ENCODE measurements at places on chromosomes 7 and 10.

DNA sequence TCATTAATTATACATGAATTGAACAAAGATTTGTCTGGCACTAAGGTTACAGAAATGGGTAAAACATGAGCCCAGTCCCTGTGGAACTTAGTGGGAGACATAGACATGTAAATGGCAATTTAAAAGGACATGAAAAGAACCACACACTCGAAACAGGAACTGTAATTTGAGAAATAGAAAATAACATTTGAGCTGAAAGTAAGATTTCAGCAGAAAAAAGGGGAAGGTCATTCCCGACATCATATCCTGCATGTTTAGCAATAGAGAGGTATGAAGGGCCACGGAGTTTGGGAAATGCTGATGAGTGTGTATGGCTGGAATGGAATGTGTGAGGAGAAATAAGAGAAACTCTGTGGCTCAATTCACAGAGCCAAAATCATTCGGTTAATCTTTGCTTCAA lies 175.4 kb upstream of the AHR start:
- no peak for DNase-seq

DNA sequence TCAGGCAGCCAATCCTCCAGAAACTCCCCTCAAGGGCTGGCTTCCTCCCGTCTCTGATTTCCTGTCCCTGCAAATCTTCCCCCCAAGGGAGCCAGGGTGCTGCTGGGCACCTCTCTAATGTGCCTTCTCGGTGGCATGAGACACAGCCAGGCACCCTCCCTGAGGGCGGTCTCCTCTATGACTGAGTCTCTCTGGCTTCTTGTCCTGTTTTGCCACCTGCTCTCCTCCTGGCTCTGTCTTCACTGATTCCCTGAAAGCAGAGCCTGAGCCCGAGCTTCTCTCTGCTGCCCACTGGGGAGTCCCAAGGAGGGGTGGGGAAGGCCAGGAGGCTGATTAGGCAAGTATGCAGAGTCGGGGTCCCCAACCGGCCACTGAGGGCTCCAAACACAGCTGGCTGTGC lies 60.4 kb upstream of the INSIG1 start:
- DNase-seq, result no peak

DNA sequence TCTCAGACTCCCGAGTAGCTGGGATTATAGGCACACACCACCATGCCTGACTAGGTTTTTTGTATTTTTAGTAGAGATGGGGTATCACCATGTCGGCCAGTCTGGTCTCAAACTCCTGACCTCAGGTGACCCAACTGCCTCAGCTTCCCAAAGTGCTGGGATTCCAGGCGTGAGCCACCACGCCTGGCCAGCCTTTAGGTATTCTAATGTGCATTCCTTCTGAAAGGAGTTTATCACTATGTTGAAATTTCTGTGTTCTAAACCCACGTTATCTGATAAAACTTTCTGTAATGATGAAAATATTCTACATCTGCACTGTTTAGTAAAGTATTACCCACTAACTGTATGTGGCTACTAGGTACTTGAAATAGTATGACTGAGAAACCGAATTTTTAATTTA lies 110.6 kb upstream of the IMMP2L start:
- DNase-seq, result no peak

GRCh38 chr10:22754296-22754695 lies 39.9 kb upstream of the PIP4K2A start:
- DNase-seq, result no peak

DNA sequence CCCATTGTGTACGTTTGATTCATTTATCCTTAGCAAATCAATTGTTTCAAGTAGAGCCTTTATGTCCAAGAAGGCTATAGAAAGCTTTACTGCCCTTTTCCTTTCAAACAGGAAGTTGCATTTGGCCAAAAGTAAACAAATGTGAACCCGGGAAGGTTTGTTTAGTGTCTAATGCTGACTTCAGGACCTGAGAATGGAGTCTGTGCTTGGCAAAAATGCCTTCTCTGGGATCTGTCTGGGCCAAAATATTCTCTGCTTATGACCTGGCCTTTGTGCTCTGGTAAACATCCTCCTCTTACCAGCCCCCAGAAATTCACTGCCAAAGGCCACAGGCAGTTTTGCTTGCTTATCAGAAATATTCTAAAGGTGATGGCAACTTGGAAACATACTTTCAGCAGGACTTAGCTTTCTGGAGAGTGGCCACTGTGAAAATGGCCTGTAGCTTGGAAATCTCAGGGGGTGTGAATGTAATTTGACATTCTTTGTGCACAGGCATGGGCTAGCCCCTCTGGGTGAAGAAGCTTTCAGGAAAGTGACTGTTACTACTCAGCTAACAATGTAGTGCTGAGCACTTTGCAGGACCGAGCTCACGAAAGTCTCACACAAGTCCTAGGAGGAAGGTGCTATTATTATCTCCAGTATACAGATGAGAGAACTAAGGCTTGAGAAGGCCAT lies 199.5 kb downstream of the PTEN start:
- no peak for DNase-seq

DNA sequence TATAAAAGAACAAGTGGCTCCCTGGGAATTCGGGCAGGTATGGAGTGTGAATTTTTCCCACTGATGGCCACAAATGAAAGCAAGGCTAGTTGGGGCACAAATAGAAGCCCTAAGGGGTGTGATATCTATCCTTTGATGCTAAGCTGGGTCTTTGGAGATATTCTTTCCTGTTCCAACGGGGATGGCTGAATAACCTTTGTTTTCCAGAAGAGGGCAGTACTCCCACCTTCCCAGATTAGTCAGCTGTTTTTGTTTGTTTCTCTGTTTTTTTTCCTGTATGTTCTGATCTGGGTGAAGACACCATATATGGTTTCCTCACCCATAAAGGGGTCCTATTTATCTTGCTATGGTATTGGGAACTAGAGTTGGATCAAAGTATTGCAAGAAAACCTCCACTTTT lies 947.7 kb upstream of the SORCS1 start:
- DNase-seq, result no peak

DNA sequence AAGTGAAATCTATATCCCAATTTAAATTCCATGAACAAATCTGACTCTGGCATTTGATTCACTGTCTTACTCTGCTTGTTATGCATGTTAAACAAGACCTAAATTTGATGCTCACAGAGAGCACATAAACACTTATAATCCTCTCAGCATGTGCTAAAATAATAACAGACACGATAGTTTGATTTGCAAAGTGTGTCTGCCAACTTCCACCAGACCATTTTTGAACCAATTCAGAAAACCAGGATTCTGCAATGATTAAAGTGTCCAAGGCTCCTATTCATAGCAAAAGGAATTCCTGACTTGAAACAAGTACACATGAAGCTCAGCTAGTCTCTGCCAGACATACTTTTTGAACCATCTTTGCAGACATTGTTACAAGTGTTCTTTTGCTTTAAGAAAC lies 11.2 kb downstream of the RBM20 start:
- DNase-seq, result no peak

DNA sequence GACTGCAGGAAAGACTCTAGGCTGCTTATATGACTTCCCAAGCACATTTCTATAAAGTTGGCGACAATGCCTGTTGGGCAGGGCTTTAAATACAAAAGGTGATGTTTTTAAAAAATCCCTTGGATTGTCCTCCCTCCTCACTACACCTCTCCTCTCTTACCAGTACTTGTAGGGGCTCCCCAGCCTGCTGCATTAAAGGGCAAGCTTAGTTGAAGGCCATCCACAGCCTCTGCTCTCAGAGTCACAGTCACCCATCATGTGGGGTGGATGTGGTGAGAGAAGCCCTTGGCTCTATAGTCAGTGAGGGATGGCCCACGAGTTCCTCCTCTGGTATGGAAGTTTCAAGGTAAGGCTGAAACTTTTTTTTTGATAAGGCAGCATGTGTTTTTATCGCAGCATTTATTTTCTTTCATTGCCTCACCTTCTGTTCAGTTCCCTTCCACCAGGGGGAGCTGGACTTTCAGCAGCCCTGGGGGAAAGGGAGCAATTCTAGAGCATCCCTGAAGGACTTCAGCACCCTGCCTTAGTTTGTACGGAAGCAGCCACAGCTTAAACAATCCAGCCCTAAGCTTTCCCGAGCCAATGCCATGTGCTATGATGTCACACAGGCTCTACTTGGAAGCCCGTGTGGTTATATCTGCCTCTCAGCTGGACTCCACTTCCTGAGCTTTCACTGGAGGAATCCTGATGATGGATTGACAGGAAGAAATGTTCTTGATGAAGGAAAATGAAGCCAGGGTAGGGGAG lies 131.9 kb downstream of the CALCR start:
- DNase-seq, result no peak

GRCh38 chr7:78747592-78747991 lies 705.9 kb downstream of the MAGI2 start:
- no peak for DNase-seq

DNA sequence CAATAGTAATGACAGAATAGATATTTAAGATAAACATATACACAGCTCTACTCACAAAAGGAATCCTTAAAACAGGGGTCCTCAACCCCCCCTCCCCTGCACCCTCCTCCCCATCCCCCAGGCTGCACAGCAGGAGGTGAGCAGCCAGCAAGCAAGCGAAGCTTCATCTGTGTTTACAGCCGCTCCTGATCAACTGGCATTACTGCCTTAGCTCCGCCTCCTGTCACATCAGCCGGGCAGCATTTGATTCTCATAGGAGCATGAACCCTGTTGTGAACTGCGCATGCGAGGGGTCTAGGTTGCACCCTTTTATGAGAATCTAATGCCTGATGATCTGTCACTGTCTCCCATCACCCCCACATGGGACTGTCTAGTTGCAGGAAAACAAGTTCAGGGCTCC lies 65.5 kb downstream of the SMURF1 start:
- DNase-seq, result no peak

- DNase-seq, result no peak
Observed at GRCh38 chr7:155192961-155193640, 104.6 kb upstream of the INSIG1 start.

All from stimulated activated CD4-positive, alpha-beta T cell treated with anti-CD3 and anti-CD28 coated beads, TNF-alpha, amount 100 ng/mL, for 4 hours (primary cell).